ENCODE measurements at places on chromosomes 16 and 17.

DNA sequence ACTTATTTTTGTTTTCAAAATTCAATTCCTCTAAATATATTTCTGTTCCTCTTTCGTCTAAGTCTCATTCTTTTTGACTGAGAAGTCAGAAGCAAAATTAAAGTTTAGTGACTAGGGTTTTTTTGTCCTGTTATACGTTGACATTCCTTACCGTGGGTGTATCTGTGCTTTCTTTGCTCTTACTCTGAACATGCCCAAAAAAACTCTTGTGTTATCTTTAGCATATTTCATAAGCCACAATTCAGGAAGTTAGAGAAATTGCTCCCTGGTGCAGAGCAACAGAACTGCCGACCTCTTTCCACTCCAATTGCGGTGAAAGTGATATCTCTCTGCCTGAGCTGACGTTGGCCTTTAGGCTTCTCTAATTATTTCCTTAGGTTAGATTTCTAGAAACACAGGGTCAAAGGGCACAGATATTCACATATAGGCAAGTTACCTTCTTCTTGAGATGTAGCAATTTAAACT lies 65.7 kb downstream of the CENPV start:
- DNase-seq = peak; percentile 35

GRCh38 chr17:17557796-17558195 lies 33.7 kb downstream of the PEMT start:
- DNase-seq = no peak

- DNase-seq = no peak
These were observed 415 bp downstream of the XYLT1 start for GRCh38 chr16:17470182-17470907.

GRCh38 chr16:69553332-69553731 lies 12.4 kb upstream of the NFAT5 start:
- DNase-seq = no peak

DNA sequence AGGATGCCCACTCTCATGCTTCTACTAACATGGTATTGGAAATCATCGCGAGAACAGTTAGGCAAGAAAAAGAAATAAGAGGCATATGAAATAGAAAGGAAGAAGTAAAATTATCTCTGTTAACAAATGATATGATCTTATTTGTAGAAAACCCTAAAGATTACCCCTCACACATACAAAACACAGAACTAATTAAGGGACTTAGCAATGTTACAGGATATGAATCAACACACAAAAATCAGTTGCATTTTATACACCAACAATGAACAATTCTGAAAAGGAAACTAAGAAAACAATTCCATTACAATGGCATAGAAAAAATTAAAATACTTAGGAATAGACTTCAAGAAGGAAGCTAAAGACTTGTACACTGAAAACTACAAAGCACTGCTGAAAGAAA lies 2.7 kb upstream of the CAPNS2 start:
- DNase-seq = no peak

DNA sequence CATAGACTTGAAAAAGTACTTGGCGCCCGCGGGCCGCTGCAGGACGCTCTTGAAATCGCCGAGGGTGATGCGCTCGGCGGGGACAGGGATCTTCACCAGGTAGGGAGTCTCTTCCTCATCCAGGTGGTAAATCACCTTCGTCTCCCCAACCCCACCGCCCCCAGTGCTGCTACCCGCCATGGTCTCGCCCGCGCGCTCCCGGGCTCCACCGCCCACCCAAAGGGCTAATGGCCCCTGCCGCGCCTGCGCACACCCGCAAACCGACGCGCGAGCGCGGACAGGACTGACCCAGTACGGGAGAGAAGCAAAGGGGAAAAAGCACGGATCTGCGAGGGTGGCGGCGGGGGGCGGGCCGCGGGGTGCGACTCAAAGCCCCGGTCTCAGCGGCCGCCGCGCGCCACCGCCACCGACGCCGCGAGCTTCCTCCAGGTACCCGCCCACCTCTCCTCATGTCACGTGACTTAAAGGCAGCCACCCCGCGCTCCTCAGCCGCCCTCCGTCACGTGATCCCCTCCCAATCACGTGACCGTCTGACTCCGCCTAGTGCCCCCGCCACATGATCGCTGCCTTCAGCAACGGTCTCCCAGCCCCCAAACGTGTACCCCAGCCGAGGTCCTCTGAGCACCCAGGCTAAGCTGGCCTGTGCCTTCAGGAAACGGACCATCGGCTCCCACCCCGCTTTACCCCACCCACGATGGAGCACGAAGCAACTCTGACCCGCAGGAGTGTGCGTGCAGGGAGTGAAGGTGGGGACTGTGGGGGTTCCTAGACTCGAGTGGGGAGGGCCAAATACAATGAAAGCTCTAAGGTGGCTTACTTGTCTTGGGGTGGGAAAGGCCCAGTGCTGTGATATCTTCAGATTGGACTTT lies at the start of gene DVL2:
TSS of gene DVL2 (minus strand) at position 435 of the 869 bp plus-strand sequence. CDS start at position 180, 255 bp downstream.
- no peak for DNase-seq

- no peak for DNase-seq
These were observed 157.1 kb downstream of the KATNIP start for GRCh38 chr16:27706866-27707685.

DNA sequence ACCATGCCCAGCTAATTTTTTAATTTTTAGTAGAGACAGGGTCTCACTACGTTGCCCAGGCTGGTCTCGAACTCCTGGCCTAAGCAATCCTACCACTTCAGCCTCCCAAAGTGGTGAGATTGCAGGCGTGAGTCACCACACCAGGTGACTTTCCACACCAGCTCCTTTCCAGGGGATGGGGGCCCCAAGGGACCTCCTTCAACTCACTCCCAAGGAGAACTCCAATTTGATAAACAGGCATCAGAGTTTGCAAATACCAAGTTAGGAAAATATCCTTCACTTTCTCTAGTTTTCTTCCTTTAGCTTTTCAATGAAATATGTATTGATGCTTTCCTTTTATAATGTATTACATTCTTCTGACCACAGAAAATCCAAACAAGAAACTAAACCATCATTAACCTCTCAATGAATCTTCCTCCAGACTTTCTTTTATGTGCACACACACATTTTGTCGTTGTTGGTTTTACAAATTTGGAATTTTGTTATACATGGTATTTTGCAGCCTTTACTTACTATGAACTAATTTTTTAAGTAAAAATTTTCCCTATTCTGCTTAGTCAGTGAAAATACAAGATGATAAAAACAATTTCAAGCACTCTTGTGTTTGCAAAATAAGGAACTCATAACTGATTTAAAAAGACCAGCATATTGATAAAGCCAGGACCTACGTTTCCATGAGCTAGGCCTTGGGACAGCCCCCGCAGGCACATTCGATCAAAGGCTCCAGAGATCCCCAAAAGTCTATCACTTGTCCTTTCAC lies 32.0 kb downstream of the GAS7 start:
- no peak for DNase-seq

- DNase-seq = no peak
These were observed 5.9 kb downstream of the SLC38A7 start for GRCh38 chr16:58678716-58679115.

GRCh38 chr17:40019140-40019991 lies 4.1 kb downstream of the CSF3 start:
- no peak for DNase-seq

DNA sequence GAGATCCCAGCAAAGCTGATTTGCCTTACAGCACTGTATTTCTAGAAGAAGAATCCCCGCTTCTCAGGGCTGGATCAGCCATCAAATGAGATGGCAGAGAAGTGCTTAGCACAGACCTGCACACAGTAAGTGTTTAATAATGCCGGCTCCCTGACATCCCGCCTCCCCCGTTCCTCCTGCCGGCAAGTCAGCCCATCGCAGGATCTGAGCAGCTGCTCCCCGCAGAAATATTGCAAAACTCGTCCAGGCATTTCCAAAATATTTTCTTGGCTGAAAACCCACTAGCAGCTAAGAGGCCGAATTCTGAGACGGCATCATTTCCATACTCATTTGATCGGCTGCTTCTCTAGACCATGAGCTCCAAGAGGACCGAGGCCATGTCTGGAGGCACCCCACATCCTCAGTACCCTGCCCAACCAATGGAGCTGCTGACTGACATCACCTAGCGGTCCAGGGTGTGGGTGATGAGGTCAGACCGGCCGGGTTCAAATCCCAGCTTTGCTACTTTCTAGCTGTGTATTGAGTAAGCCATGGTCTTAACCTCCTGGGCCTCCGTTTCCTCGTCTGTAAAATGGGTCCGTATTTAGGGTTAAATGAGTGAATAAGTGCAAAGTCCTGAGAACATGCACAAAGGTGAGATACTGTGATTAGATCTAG lies 251.5 kb downstream of the KATNIP start:
- no peak for DNase-seq

GRCh38 chr16:88911136-88911945 lies 44.9 kb upstream of the PABPN1L start:
- DNase-seq = no peak

- DNase-seq = no peak
These were observed 347.5 kb upstream of the TNRC6C start for GRCh38 chr17:77610972-77611521.
